ENCODE measurements at places on chromosomes 2 and 18. TPM values are rescaled to one million over a fixed set of nuclear protein-coding genes. Genes with fewer than 3 reads are reported as not detected.

GPR39 gene
- polyA plus RNA-seq, result 3.1 TPM

CD8A gene
- 0.26 TPM for polyA plus RNA-seq

TMEM185B gene
- 25.0 TPM for polyA plus RNA-seq

SOX11 gene
- 19.4 TPM for polyA plus RNA-seq

NOSTRIN gene
- polyA plus RNA-seq, result 37.4 TPM

HOXD9 gene
- polyA plus RNA-seq, result 104 TPM

BCL2L11 gene
- 19.6 TPM for polyA plus RNA-seq

HMSD gene
- polyA plus RNA-seq, result 2.6 TPM

LONRF2 gene
- 4.1 TPM for polyA plus RNA-seq

IL1R2 gene
- polyA plus RNA-seq, result 0.44 TPM

YWHAQ gene
- polyA plus RNA-seq, result 361 TPM

COL5A2 gene
- 111 TPM for polyA plus RNA-seq

HRH4 gene
- 0.14 TPM for polyA plus RNA-seq

MYOM1 gene
- polyA plus RNA-seq, result 8.7 TPM

DYSF gene
- polyA plus RNA-seq, result 21.3 TPM

KIF1A gene
- polyA plus RNA-seq, result 17.8 TPM

CFAP65 gene
- polyA plus RNA-seq, result 1.1 TPM

PTPRM gene
- polyA plus RNA-seq, result 77.7 TPM

NEB gene
- 13.2 TPM for polyA plus RNA-seq

SOWAHC gene
- 14.7 TPM for polyA plus RNA-seq

IL36G gene
- polyA plus RNA-seq, result 0.76 TPM

STPG4 gene
- polyA plus RNA-seq, result 0.14 TPM

CCDC85A gene
- polyA plus RNA-seq, result 2.3 TPM

LRRC30 gene
- 0.69 TPM for polyA plus RNA-seq

CXCR4 gene
- polyA plus RNA-seq, result 47.6 TPM

LBX2 gene
- polyA plus RNA-seq, result 7.9 TPM

MOGAT1 gene
- 0.17 TPM for polyA plus RNA-seq

HJURP gene
- 24.9 TPM for polyA plus RNA-seq

TRIM43 gene
- polyA plus RNA-seq, result 0.44 TPM

KHK gene
- 62.8 TPM for polyA plus RNA-seq

LYG2 gene
- 0.58 TPM for polyA plus RNA-seq

C2orf15 gene
- polyA plus RNA-seq, result 9.6 TPM

ALS2 gene
- 26.5 TPM for polyA plus RNA-seq

DSG4 gene
- polyA plus RNA-seq, result not detected

CYP27C1 gene
- 5.3 TPM for polyA plus RNA-seq

DES gene
- 5.5 TPM for polyA plus RNA-seq
